ENCODE measurements at places on chromosomes 7 and 10.

DNA sequence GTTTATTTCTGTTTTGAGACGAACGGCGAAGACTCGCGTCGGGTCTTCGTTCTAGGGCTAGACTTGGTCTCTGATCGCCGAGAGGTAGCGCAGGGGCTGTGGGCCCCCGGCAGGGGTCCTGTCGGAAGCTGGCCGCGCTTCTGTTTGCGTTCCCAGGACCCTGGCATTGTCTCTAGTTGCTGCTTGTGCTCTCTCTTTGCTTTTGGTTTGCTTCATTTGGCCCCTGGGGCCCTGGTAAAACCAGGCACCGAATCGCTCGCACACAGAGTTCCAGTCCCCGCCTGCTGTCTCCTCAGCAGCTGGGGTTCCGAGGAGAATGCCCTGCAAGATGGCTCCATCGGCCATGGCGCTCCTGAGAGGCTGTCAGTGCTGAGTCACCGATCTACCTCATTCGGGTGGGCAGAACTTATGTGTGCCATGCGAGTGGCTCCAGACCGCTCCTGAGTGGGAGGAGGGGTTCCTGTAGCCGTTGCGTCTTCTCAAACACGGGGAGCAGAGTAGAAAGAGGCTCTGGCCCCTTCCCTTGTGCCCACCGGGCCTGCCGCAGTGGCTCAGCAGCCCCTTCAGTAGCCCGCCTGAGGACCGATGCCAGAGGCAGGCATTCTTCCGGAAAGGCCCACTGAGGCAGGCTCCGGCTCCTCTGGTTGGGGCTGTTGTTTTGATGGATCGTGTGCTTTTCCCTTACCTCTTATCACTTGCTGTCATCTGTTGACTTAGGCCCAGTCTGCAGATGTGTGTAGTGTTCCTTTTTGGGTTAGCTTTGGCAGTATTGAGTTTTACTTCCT lies 826 bp downstream of the CHPF2 start:
- peaks cover 3% of the 10 kb centered on the region for H3K27me3 ChIP-seq
- peak; percentile 44 for DNase-seq
- peak overlapping the region; percentile 97 for H3K27ac ChIP-seq
- H3K36me3 ChIP-seq, result no peaks in the 10 kb centered on the region

DNA sequence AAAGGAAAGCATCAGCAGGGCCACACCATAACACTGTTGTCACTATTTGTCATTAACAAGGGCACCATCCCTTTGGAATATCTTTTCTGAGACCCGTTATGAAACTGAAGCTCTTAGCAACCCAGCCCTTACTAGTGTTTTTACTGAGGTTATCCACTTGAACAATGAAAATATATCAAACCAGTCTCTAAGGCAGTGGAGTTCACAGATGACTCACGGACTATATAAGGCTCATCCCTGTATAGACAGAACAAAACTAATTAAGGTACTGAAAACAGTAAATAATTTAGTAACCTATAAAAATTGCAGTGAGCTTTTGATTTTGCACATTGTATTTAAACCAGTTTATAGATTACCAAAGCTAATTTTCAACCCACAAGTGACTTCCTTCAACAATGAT lies 196.0 kb downstream of the ELAPOR2 start:
- H3K27ac ChIP-seq, result no peak overlapping the region
- no peak overlapping the region for H3K4me3 ChIP-seq
- DNase-seq, result no peak
- peaks cover 5% of the 10 kb centered on the region for H3K4me1 ChIP-seq

GRCh38 chr7:29309041-29309854 lies 114.7 kb downstream of the CHN2 start:
- peaks cover 26% of the 10 kb centered on the region for H3K4me1 ChIP-seq
- H3K27ac ChIP-seq, result no peak overlapping the region
- no peak for DNase-seq
- H3K4me3 ChIP-seq, result no peak overlapping the region
- peaks cover 2% of the 10 kb centered on the region for H3K27me3 ChIP-seq

DNA sequence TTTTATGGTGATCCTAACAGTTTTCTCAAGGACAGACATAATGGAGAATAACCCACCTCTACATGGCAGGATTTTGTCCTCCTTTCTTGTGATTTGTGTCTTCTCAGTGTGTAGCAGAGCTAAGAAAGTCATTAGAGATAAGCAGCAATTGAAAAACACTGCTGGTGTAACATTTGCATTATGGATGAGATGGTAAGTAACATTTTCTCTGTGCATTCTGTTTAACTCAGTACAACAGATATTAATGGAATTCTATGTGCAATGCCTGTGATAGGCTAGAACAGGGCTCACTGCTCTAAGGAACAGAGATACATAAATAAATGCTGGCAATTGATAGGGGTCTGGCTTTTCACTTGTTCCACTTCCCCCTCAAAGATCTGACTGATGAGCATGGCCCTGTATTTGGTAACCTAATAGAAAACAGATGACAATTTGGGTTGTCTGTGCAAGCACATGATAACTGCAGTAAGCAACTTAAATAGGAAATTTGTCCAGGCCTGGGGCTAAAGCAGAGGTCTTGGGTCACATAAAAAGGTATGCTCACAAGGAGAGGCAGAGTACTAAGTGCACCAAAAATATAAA lies 560.3 kb upstream of the POM121L12 start:
- no peaks in the 10 kb centered on the region for H3K27me3 ChIP-seq
- DNase-seq, result no peak
- no peaks in the 10 kb centered on the region for H3K36me3 ChIP-seq
- no peaks in the 10 kb centered on the region for H3K4me1 ChIP-seq
- no peak overlapping the region for H3K4me3 ChIP-seq

Data from glutamatergic neuron (in vitro differentiated cells).